ENCODE measurements at places on chromosomes 7 and 10.

GRCh38 chr10:60382946-60383681, 6.6 kb downstream of the ANK3 start:
- DNase-seq: no peak

DNA sequence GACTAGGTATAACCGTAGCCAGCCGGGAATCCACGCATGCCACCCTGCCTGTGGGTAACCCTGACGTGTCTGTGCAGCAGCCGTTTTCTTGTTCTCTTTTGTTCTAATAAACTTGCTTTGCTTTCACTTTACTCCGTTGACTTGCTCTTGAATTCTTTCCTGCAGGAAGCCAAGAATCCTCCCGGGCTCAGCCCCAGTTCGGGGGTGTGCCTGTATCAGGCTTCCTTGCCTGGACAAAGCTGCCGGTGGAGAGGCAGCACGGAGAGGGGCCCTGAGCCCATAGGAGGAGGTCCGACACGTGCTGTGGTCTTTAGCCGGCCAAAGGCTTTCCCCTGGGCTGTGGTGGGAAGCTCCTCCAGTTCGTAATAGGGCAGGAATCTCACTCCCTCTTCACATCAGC, 256.5 kb upstream of the PPP2R2D start:
- DNase-seq: no peak

- DNase-seq: no peak
Measured at GRCh38 chr7:80981405-80981804, 62.6 kb upstream of the SEMA3C start.

DNA sequence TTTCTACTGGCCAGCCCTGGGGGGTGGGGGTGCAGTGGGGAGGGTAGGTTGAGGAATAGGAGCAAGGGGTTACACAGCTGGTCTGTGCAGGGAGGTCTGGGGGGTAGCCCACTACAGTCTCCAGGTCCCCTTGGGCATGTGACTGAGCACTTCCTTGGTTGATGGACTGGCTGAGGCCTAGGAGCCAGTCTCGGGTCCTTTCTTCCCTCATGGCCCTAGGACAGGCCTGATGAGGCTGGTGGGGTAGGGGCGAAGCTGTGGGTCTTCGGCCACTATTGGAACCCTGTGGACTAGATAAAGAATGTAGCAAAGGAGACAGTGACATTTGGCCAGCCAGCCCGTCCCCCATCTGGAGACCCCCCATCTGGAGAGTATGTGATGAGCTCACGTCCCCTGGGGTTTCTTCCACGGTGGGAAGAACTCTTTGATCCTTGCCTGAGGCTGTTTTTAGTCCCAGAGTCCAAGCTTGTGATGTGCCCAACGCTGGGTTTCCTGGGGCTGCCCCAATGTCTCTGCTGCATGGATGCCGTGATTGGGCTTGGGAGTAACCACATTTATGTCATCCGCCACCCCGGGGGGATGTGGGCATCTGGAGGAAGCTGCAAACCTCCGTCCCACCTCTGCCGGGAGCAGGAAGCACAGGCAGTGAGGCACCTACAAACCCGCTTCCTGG, 20.7 kb downstream of the FAM241B start:
- no peak for DNase-seq

- DNase-seq: no peak
Measured at GRCh38 chr10:13984647-13985155, 346.0 kb downstream of the FRMD4A start.

All from NCI-H187 (cell line).